ENCODE measurements at places on chromosomes 7 and 10. TPM values are rescaled to one million over a fixed set of nuclear protein-coding genes. Genes with fewer than 3 reads are reported as not detected.
A peak's percentile ranks its signal among the peaks of the same experiment; 100 is the strongest.

DNA sequence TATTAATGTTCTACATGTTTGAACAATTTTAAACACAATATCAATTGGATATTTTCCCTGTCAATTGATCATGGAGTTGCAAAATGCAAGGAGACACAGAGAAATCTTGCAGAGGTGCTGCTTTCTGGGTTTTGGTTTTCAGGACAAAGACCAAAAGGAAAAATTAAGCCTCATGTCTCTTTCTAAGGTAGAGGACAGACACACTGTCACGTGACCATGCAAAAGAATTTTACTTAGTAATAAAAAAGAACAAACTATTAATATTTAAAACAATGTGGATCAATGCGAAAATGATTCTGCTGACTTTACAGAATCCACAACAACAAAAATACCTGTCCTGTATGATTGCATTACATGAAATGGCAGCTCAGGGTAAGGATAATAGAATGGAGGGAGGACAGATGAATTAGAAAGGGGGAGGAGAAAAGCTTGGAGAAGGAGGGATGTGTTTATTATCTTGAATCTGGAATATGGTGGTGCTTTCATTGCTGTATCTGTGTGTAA is 493.7 kb upstream of the NUPR2 start:
- no peak for DNase-seq

DNA sequence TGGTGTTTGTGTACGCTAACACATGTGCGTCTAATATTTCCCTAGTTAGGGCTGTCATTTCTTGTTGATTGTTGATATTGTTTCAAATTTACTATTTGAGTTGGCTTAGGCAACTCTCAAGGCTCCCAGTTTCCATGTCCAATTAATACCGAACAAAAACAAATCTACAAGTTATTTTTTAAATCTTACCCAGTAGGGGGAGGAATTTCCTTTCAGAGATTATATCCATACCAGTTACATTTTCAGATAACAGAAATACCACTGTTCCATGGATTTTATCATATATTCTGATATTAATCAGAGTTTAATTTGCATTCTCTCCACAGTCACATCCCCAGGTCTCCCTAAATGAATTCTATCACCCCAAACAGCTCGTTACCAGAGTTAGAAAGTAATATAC is 7.2 kb upstream of the AKR1B10 start:
- DNase-seq, result no peak

DNA sequence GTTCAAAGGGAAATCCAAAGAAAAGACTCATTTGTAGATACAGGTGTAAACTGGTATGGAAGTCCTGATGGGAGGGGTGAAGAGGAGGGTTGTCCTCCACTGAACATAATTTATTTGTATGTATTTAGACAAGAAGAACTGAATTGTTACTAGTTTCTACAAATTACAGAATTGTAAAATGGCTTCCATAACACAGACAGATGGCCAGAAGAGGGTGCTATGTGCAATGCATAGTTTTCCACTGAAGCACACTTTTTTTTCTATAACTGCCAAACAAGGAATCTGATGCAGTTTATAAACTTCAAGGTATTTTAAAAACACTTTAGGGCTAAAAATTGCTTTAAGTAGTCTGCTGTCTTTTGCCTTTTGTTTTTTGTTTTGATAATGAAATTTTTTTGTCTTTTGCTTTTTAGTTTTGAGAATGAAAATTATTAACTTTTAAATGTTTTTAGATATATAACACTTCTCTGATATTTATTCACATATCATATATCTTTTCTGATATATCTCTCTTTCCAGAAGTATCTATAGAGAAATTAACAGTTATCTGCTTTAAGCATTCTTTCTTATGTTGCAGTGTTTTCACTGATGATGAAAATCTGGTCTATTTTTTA is 58.5 kb downstream of the PHYHIPL start:
- peak; percentile 60 for DNase-seq

DNA sequence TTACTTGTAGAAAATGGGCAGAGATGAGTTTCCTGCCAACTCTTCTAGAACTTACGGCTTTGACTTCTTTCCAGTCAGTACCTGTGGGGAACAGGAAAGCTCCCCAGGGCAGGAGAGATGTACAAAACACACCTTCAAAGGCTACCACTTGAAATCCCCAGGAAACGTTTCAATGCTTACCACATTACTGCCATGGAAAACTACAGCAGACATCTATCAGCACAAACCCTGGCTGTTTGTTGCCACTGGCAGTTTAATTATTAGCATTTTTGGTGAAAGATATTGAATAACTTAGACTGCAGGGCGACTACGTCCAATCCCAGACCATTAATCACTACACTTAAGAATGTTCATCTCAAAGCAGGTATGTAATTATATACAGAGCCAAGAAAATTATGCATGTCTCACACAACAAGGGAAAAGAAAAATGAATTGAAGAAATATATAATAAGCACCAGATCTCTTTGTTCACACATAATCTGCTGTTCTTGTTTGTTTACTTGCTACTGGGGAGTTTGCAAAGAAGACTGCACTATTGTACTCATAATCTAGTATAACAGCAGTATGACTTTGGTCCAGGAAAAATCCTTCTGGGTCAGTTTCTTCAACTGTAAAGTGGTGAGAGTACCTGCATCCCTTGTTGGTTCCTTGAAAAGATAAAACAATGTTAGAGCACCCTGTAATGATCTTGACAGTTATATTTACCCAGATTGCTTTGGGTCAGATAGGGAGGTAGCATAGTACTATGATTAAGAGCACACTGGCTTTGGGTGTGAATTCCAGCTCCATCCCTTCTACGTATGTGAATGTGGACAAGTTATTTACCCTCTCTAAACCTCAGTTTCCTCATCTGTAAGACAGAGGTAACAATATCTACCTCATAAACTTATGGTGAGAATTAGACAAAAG is 138.3 kb downstream of the DOCK4 start:
- DNase-seq, result no peak

DNA sequence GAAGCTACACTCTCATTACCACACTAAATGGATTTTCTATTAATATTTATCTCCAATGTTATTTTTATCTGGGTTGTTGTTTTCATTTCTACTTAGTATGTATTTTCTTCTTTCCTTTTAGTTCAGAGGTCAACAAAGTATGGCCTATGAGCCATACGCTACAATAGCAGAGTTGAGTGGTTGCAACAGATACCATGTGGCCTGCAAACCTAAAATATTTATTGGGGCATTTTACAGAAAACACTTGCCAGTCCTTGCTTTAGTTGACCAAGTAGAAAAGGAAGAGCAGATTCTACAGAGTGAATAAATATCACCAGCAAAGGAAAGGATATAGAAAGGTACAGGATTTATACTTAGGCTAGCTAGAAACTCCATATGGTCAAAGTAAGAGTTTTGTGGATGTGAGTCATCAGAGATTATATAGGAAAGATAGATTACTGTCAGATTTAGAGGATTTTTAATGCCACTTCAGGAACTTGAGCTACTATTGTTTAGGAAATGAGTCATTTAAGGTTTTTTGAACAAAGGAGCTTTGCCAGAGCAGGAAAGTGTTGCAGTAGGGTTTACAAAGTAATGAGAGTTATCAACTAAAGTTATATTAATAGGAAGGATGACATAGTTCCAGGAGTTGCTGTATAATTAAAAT is 323.3 kb upstream of the KAT6B start:
- DNase-seq, result no peak

DNA sequence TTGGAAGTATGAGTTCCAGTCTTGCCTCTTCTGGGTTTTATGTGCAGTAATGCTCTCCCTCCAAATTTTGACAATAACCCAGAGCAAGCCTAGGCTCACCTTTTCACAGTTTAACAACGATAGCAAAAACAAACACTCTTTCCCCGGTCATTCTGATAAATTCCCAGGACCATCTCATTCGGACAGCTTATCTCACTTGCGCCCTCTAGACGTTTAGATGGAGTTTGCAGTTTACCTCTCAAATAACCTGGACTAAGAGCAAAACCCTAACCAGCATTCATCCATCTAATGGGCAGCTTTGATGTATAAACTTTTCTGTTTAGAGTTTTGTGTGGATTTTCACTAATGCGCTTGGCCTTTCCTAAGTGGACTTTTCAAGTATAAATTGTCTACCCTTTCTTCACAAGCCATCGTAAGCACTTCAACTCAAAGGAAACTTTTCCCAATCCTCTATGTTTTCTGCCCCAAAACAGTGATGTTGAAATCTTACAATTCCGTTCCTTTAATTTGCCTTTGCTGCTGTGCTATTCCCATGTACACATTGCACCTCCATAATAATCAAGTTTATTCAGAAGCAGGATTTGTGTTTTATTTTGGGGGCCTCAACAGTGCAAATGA is 114.9 kb downstream of the HDAC9 start:
- peak; percentile 64 for DNase-seq

GRCh38 chr7:21538936-21539495 is 3.8 kb upstream of the DNAH11 start:
- DNase-seq, result no peak

- DNase-seq, result no peak
Measured at GRCh38 chr10:66637273-66638036, 288.4 kb upstream of the LRRTM3 start.

- no peak for DNase-seq
Measured at GRCh38 chr7:36748017-36748487, 23.8 kb upstream of the AOAH start.

DNA sequence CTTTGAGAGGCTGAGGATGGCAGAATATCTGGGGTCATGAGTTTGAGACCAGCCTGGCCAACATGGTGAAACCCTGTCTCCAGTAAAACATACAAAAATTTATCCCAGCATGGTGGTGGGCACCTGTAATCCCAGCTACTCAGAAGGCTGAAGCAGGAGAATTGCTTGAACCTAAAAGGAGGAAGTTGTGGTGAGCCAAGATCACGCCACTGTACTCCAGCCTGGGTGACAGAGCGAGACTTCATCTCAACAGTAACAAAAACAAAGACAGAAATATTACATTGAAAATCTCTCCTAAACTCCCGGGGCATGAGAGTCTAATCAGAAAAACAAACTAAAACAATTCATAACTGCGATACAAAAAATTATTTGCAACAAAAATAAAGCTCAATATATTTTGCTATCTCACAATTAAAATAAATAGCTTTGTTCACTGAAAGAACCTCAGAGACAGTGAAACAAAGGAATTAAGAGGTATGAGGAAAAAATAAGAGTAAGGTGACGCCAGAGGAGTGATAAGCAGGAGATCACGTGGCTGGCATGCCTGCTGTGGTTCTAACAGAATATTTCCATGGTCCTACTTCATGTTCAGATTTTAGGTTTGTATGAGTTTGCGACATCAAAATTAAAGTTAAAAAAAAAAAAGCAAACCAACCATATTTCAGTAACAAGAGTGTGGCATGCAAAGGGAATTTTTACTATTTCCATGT is 527.7 kb upstream of the POM121L12 start:
- DNase-seq, result no peak

DNA sequence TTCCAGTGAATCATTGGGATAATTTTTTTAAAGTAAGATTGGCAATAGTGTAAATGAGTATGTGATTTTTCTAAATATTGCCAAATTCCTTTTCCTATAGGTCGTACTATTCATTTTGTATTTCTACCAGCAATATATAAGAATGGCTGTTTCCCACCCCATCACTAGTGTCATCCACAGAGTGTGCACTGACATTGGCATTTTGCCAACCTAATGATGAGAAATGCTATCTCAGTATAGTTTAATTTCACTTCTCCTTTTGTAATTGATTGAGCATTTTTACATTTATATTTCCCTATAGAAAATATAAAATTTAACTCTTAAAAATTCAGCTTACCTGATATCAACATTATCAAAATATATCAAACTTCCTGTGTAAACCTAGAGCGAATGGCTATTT is 17.6 kb upstream of the TMEM26 start:
- no peak for DNase-seq

- DNase-seq, result no peak
Measured at GRCh38 chr10:77863446-77863845, 63.1 kb downstream of the DLG5 start.

DNA sequence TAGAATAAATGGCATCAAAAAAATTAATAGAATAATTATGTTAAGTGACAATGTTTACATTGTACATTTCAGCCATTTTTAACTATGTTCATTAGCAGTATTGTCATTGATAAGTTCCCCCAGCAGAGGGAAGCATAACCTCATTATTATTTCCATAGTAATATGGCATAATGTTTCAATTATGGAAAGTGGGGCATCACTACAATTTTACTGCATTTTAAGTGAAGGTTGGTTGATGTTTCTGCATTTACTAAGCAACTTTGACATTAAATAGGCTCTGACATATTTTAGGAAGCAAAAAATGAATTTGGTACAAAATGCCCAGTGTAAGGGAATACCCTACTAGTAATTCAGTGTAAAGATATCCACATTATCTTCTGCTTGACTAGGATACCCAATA is 218.3 kb downstream of the SEMA3A start:
- peak; percentile 34 for DNase-seq

GRCh38 chr10:84360637-84361365 is 32.4 kb downstream of the CCSER2 start:
- no peak for DNase-seq

- no peak for DNase-seq
Measured at GRCh38 chr7:45700556-45700955, 126.4 kb downstream of the ADCY1 start.

GRCh38 chr10:116697816-116698215 is 44.5 kb downstream of the HSPA12A start:
- DNase-seq, result no peak

- DNase-seq, result no peak
Measured at GRCh38 chr7:78828317-78828716, 625.1 kb downstream of the MAGI2 start.

DNA sequence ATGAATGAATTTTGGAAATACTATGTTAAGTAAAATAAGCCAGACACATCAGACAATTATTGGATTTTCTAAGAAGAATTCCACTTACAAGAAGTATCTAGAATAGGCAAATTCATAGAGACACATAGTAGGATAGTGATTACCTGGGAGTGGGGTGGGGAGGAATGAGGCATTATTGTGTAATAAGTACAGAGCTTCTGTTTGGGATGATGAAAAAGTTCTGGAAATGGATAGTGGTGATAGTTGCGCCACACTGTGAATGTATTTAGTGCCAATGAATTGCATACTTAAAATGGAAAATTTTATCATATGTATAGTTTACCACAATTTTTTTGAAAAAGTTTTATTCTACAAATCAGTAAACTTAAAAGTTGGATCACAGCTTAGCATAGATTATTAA is 297.2 kb upstream of the KAT6B start:
- DNase-seq, result no peak

GRCh38 chr7:39883812-39884390 is 66.2 kb upstream of the CDK13 start:
- no peak for DNase-seq

DNA sequence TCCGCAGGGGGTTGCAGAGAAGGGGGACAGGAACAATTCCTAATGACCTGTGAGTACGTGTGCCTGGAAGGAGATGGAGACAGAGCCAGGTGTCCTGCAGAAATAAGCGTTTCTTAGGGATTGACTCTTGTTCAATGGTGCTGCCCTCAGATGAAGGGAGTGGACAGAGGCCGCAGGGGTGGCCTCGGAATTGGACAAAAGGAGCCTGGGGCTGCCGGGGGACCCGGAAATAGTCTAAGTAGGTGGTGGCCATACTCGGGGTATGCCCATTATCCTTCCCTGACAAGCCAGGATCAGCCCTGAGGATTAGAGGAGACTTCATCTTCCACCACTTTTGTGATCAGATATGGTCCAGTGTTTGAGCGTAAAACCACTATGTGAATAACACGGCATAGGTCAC is 39.2 kb downstream of the ELFN1 start:
- DNase-seq, result no peak

Gene TAF6
- 88.3 TPM for total RNA-seq

Gene SLC39A12
- 0.22 TPM for total RNA-seq

Gene CHST3
- total RNA-seq, result 9.1 TPM

Gene TAS2R39
- total RNA-seq, result not detected

Gene BTBD16
- not detected for total RNA-seq

Gene LRIT1
- not detected for total RNA-seq

Gene ADAM12
- 7.4 TPM for total RNA-seq

Gene JAZF1
- 1.3 TPM for total RNA-seq

Gene EIF5AL1
- 0.24 TPM for total RNA-seq

Gene TMEM196
- not detected for total RNA-seq

Gene OPN1SW
- total RNA-seq, result 0.46 TPM
